ENCODE measurements at places on chromosomes 3 and 15. TPM values are rescaled to one million over a fixed set of nuclear protein-coding genes. Genes with fewer than 3 reads are reported as not detected.

DNA sequence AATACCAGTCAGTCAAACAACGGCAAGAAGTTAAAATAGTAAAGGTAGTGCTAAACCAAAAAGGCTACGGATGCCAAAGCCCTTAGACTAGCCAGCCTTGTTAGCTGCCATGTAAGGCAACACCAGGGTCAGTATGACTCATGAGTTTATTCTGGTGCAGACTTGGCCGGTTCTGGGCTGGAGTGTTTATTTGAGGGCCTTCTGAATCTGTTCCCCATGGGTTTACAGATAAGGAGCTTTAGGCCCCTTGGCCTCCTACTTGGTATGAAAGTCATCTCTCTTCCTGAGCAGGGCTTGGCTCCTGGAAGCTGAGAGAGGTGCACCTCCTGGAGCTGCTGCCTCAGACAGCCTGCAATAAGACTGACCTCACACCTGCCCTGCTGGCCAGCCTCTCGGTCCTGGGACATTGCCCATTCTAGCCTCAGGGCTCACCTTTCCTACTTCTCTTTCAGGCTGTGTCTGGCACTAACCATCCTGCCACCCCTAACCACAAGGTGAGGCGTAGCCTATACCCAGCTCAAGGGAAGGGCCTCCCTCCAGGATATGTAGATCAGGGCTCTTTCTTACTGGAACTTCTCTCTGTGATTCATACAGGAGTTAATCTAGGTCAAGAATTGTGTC is 10.4 kb upstream of the RTP1 start:
- DNase-seq: no peak

- DNase-seq: no peak
Observed at GRCh38 chr3:114496466-114496865, 202.6 kb downstream of the TIGIT start.

DNA sequence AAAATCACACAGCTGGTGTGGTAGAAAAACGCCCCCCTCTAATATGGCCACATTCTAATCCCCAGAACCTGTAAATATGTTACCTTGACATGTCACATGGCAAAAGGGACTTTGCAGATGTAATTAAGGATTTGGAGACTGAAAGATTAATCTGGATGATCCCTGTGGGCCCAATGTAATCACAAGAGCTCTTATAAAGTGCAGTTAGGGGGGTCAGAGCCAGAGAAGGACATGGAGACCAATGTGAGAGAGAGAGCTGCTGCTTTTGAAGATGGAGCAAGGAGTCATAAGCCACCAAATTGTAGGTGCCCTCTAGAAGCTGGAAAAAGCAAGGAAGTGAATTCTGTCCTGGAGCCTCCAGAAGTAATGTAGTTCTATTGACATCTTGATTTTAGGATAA is 152.6 kb downstream of the PEX5L start:
- DNase-seq: no peak

DNA sequence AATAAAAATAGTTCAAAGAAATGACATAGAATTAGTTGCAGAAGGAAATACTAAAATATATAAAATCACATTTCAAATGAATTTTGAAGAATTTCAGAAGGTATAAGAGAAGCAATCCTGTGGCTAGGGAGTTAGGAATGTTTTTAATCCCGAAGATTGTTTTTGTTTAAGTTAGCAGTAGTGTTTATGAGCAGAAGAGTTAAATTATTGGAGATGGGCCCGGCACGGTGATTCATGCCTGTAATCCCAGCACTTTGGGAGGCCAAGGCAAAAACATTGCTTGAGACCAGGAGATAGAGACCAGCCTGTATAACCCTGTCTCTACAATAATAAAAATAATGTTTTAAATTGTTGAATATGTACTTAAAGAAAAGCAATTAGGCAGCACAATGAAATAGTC is 432.5 kb downstream of the MFSD1 start:
- DNase-seq: no peak

- no peak for DNase-seq
Observed at GRCh38 chr3:72299823-72300222, 514.9 kb upstream of the PROK2 start.

- DNase-seq: no peak
Observed at GRCh38 chr3:12246497-12247163, 42.2 kb upstream of the PPARG start.

DNA sequence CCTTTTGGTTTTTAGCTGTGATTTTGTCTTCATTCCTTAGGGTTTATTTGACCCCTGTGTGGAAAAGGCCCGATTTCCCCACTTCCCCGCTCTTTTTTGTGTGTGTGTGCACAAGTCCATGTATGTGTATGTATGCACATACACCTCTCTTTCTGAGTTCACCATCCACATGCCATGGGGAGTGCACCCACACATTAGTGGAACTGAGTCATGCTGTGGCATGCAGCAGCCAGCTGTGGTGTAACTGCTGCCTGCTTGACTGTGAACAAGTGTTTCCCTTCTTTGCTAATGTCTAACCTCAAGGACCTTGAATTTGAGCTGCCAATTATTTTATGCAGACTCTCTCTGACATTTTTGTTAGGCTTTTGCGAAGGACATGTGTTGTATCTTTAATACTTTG is 434.9 kb upstream of the TPM1 start:
- no peak for DNase-seq

GRCh38 chr3:128319107-128319506 is 147.6 kb downstream of the DNAJB8 start:
- peak; percentile 21 for DNase-seq

DNA sequence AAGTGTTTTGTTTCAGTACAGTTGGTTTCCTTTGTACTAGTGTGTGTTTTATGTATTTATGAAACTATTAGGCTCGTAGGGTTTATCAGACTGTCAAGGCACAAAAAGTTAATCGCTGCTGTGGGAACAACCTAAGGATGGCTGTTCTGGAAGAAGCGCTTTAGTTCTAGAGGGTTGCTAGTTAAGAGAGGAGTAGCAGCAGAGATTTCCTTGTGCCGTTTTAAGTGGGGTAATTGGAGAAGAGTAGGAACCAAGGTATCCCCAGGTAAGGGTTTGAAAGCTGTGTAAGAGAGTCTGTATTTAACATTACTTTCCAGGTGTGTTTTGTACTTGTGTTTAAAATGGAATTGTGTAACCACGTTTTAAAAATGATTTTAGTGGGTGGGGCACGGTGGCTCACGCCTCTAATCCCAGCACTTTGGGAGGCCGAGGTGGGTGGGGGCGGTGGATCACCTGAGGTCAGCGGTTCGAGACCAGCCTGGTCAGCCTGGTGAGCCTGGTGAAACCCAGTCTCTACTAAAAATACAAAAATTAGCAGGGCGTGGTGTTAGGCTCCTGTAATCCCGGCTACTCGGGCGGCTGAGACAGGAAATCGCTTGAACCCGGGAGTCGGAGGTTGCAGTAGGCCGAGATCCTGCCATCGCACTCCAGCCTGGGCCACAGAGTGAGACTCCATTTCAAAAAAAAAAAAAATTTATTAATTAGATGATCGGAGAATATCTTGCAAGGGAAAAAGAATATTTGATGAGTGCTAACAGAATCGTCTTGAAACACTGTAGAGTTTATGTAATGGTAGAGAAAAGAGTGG is 2.6 kb downstream of the MORF4L1 start:
- DNase-seq: no peak

- no peak for DNase-seq
Observed at GRCh38 chr3:23253214-23253613, 50.1 kb downstream of the UBE2E2 start.

DNA sequence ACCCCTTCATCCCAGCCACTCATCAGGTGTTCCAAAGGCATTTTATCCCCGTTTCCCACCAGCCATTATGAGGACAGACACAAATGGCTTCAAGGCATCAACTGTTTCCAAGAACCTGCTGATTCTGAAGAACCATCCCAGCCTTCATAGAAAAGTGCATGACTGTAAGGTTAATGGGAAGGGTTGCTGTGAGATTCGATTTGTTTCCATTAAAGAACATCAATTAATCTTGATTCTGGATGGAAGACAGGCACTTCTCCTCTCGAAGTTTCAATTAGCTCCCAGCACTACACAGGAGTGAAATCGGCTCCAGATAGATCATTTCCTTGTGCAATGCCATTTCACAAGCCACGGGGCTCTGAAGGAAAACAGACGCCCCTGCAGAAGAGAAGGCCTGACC is 25.8 kb downstream of the SRGAP3 start:
- DNase-seq: no peak

- no peak for DNase-seq
Observed at GRCh38 chr15:73983211-73983727, 8.8 kb downstream of the STOML1 start.

Gene LRRC2
- 0.87 TPM for total RNA-seq

Gene RNF111
- total RNA-seq: 42.0 TPM

Gene BFSP2
- total RNA-seq: not detected

Gene HTR3C
- total RNA-seq: not detected

Gene ARPP21
- total RNA-seq: 0.67 TPM

Gene AGBL1
- not detected for total RNA-seq

Gene GRAMD1C
- 7.7 TPM for total RNA-seq
